ENCODE measurements at places on chromosomes 5 and 9.
A peak's percentile ranks its signal among the peaks of the same experiment; 100 is the strongest.

DNA sequence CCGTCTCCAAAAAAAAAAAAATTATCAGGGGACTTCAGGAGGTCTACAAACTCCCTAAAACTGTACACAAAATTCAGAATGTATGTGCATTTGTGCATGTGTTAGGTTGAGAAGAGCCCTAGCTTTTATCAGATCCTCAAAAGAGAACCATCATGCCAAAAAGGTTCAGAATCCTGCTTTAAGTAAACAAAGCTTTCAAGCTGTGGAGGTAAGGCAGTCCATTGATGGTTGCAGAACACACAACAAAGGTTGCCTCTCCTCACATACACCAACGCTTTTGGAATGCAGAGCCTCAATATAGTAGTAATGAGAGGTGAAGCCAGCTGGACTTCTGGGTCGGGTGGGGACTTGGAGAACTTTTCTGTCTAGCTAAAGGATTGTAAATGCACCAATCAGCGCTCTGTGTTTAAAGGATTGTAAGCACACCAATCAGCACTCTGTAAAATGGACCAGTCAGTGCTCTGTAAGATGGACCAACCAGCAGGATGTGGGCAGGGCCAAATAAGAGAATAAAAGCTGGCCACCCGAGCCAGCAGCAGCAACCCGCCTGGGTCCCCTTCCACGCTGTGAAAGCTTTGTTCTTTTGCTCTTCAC lies 57.9 kb upstream of the RNF38 start:
- H3K36me3 ChIP-seq: peaks cover 32% of the 10 kb centered on the region
- H3K4me3 ChIP-seq: peak overlapping the region; percentile 62
- DNase-seq: no peak
- no peaks in the 10 kb centered on the region for H3K27me3 ChIP-seq
- H3K4me1 ChIP-seq: peaks cover 57% of the 10 kb centered on the region

- no peak overlapping the region for H3K4me3 ChIP-seq
- H3K36me3 ChIP-seq: no peaks in the 10 kb centered on the region
- no peak for DNase-seq
- H3K27ac ChIP-seq: no peak overlapping the region
- H3K27me3 ChIP-seq: no peaks in the 10 kb centered on the region
Observed at GRCh38 chr9:104276709-104277245, 182.7 kb downstream of the SMC2 start.

- no peak overlapping the region for H3K4me3 ChIP-seq
- no peak overlapping the region for H3K27ac ChIP-seq
- no peak for DNase-seq
- H3K4me1 ChIP-seq: no peaks in the 10 kb centered on the region
- no peaks in the 10 kb centered on the region for H3K27me3 ChIP-seq
Observed at GRCh38 chr5:170113522-170113900, 7.8 kb downstream of the FOXI1 start.

- no peak overlapping the region for H3K27ac ChIP-seq
- peaks cover 42% of the 10 kb centered on the region for H3K27me3 ChIP-seq
- no peaks in the 10 kb centered on the region for H3K36me3 ChIP-seq
- peaks cover 13% of the 10 kb centered on the region for H3K4me1 ChIP-seq
- no peak overlapping the region for H3K4me3 ChIP-seq
- peak; percentile 43 for DNase-seq
Observed at GRCh38 chr5:161544350-161544765, 2.2 kb downstream of the GABRB2 start.
